Activated CD8-positive, alpha-beta memory T cell treated with anti-CD3 and anti-CD28 coated beads, Interleukin-2, amount 10 ng/mL, durations not matched to agents 7 days and 5 days (primary cell): ENCODE measurements at places on chromosomes 6 and 20. TPM values are rescaled to one million over a fixed set of nuclear protein-coding genes. Genes with fewer than 3 reads are reported as not detected.

Gene MAVS
- 29.7 TPM for total RNA-seq

Gene STX7
- total RNA-seq: 19.5 TPM

Gene PRDM1
- total RNA-seq: 97.1 TPM

Gene SLC17A3
- total RNA-seq: 0.76 TPM

Gene ISM1
- total RNA-seq: 0.23 TPM

Gene TNF
- total RNA-seq: 65.1 TPM

Gene HUS1B
- total RNA-seq: 1.9 TPM

- DNase-seq: no peak
- no peak overlapping the region for H3K27ac ChIP-seq
- peaks cover 52% of the 10 kb centered on the region for H3K27me3 ChIP-seq
- H3K4me1 ChIP-seq: no peaks in the 10 kb centered on the region
These were observed 37.7 kb upstream of the PKHD1 start for GRCh38 chr6:52125139-52125538.

DNA sequence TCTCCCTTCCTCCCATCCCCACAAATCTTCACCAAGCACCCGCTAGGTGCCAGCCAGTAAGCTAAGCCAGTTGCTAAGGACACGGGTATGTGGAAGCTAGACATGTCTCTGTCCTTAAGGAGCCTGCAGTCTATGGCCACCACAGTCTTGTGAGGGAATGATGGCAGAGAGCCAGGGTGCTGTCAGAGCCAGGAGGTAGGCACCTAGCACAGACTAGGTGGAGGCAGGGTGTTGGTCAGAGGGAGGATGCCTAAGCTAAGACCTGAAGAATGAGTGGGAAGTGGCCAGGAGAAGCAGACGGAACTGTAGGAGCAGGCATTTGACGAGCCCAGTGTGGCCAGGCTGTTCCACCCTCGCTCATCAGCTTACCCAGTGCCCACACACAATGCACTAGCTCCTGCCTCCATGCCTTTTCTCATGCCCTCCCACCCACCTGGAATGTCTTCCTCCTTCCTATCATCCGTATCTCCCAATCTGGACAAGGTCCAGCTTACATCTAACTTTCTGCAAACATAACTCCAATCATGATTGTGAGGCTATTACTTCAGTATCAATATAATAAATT is 125.6 kb downstream of the FOXC1 start:
- no peaks in the 10 kb centered on the region for H3K27me3 ChIP-seq
- H3K4me1 ChIP-seq: no peaks in the 10 kb centered on the region
- no peak for DNase-seq
- no peak overlapping the region for H3K4me3 ChIP-seq

- peaks cover 44% of the 10 kb centered on the region for H3K27me3 ChIP-seq
- no peaks in the 10 kb centered on the region for H3K36me3 ChIP-seq
- no peak for DNase-seq
- no peak overlapping the region for H3K27ac ChIP-seq
These were observed 42.7 kb upstream of the BLCAP start for GRCh38 chr20:37570419-37570818.

GRCh38 chr20:45704969-45705637 is at the start of gene WFDC10B:
TSS of gene WFDC10B (minus strand) at chr20:45705019. CDS start at chr20:45685992, 19,027 bp downstream.
- no peaks in the 10 kb centered on the region for H3K36me3 ChIP-seq
- no peak within 1 kb of the TSS for H3K4me3 ChIP-seq
- no peak within 1 kb of the TSS for H3K27ac ChIP-seq
- H3K27me3 ChIP-seq: peaks cover 30% of the 10 kb centered on the region
- no peaks in the 10 kb centered on the region for H3K4me1 ChIP-seq
- DNase-seq: no peak

DNA sequence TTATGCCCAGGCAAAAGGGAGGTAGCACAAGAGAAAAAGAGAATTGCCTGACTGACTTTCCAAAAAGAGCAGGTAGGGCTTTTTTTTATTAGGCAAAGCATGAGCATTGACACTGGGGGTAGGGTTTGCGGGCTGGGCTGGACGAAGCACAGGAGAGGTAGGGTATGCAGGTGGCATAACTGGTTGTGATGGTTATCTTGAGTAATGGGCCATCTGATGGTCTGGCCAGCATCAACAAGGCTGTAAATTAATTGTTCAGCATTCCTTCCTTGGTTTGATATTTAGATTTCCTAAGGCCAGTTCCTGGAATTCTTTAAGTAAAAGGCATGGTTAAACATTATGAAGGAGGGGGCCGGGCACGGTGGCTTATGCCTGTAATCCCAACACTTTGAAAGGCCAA is 13.9 kb upstream of the BFSP1 start:
- DNase-seq: no peak
- no peak overlapping the region for H3K4me3 ChIP-seq
- peaks cover 55% of the 10 kb centered on the region for H3K27me3 ChIP-seq
- H3K36me3 ChIP-seq: no peaks in the 10 kb centered on the region
- no peaks in the 10 kb centered on the region for H3K4me1 ChIP-seq

DNA sequence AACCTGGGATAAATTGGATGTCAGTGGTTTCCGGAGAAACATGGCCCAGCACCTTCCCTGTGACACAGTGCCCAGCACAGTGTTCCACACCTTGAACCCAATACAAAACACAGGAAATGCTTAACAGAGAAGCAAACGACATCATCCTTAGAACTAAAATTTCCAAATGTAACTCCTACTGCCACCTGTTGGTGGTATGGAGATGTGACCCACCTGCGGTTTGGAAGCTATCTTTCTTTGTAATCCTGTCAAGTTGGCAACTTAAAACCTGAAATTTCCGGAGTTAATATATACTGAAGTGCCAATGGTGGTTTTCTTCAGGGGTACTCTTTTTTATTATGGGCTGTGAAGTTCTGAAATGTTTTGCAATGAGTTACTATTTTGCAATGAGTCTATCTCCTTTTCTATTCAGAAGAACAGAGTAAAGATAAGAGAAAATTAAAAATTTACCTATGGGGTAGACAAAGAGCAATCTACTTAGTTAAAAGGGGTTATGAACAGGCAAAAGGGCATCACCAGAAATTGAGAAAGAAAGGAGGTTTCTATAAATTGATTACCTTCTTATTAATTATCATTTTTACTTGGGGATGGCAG is 658.8 kb downstream of the PTPRT start:
- no peak overlapping the region for H3K4me3 ChIP-seq
- H3K27me3 ChIP-seq: no peaks in the 10 kb centered on the region
- no peak overlapping the region for H3K27ac ChIP-seq
- DNase-seq: no peak

GRCh38 chr20:19495905-19496703 is 262.0 kb upstream of the RIN2 start:
- H3K27ac ChIP-seq: no peak overlapping the region
- H3K27me3 ChIP-seq: no peaks in the 10 kb centered on the region
- no peak for DNase-seq
- no peak overlapping the region for H3K4me3 ChIP-seq
- no peaks in the 10 kb centered on the region for H3K36me3 ChIP-seq

DNA sequence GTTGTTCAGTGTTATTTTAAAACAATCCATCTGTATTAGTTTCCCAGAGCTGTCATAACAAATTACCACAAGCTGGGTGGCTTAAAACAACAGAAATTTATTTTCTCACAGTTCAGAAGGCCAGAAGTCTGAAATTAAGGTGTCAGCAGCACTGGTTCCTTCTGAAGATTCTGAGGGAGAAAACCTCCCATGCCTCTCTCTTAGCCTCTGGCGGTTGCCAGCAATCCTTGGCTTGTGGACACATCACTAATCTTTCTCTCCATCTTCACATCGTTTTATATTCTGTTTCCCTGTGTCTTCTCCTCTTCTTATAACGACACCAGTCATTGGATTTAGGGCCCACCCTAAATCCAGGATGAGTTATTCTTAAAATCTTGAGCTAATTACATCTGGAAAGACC is 70.2 kb upstream of the EPB41L1 start:
- no peak overlapping the region for H3K27ac ChIP-seq
- no peak for DNase-seq
- H3K36me3 ChIP-seq: no peaks in the 10 kb centered on the region
- peaks cover 22% of the 10 kb centered on the region for H3K27me3 ChIP-seq
- peaks cover 15% of the 10 kb centered on the region for H3K4me1 ChIP-seq
- no peak overlapping the region for H3K4me3 ChIP-seq
